ENCODE measurements at places on chromosomes 11 and 22. TPM values are rescaled to one million over a fixed set of nuclear protein-coding genes. Genes with fewer than 3 reads are reported as not detected.

GRCh38 chr11:31818425-31818755, 7.3 kb upstream of the PAX6 start:
- no peak overlapping the region for H3K4me3 ChIP-seq
- no peak for DNase-seq
- peaks cover 9% of the 10 kb centered on the region for H3K4me1 ChIP-seq
- H3K27me3 ChIP-seq: peaks cover 82% of the 10 kb centered on the region
- no peaks in the 10 kb centered on the region for H3K36me3 ChIP-seq
- H3K27ac ChIP-seq: no peak overlapping the region

Gene NLRP6
- total RNA-seq: not detected

DNA sequence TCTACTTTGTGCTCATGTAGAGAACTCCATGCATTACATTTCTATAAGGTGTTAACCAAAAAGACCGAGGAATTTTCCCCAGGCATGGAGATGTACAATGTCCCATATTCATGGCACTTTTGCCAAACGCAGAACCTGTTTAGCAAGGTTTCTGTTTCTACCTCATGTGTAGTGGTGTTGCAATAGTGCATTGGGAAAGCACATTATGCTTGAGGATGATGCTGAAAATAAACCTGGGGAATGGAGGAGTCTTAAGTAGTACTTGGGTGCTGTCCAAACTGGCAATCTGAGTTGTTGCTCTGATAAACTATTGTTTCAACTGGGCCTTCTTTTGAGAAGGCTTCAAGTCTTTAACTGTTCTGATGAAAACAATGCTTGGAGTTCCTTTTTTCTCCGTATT, 11.5 kb upstream of the MUC15 start:
- peaks cover 6% of the 10 kb centered on the region for H3K36me3 ChIP-seq
- no peaks in the 10 kb centered on the region for H3K27me3 ChIP-seq
- H3K4me1 ChIP-seq: peaks cover 29% of the 10 kb centered on the region
- H3K4me3 ChIP-seq: no peak overlapping the region
- peak; percentile 68 for DNase-seq

Gene PDGFB
- 12.1 TPM for total RNA-seq

- no peaks in the 10 kb centered on the region for H3K27me3 ChIP-seq
- H3K36me3 ChIP-seq: peaks cover 7% of the 10 kb centered on the region
- DNase-seq: no peak
Observed at GRCh38 chr11:73386016-73386415, 9.8 kb downstream of the RELT start.

Gene RAD9A
- 26.9 TPM for total RNA-seq

DNA sequence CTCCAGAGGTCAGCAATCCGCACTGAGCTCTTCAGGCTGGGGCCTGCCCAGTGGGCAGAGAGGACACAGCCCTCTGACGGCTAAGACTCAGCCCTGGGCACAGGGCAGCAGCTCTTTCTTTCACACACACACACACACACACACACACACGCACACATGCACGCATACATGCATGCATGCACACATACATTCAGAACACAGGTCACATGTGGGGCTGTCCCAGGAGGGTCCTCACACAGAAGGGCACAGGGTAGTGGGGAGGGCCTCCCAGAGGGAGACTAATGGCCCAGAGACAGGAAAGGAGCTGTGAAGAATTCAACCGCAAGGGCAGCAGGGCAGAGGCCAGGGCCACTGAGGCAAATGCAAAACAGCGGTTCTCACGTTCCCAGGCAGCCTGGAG, 20.3 kb upstream of the XKR3 start:
- H3K27me3 ChIP-seq: no peaks in the 10 kb centered on the region
- no peak overlapping the region for H3K4me3 ChIP-seq
- H3K27ac ChIP-seq: no peak overlapping the region
- H3K36me3 ChIP-seq: no peaks in the 10 kb centered on the region

Data from Calu3 (cell line).